ENCODE measurements at places on chromosomes 6 and 20.

DNA sequence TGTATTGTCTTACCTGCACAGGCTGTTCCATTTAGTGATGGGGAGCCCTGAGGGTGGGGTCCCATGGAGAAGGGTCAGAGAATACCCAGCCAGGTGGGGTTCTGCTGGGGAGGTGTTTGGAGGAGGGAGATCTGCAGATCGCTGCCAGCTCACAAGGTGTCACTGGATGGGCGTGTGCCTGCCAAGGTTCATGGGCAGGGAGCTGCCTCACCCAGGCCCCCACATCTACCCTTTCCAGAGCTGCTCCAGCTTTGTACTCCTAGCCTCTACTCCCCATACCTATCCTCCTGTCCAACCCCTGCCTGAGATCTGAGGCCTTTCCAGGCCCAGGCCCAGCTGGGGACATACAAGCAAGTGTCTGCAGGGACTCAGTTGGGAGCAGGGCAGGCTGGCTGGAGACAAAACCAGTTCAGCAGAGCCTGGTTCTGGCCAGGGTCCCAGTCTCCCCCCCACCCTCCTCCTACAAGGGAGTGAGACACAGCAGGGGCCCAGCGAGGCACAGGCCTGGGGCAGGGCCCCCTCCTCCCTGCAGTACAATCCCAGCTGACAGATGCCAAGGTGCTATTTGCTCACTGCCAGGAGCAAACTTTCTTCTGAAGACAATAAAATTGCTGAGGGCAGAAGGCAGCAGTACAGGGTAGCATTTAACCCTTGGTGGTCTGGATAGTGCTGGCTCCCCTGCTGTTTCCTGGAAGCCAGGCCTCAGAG lies 19.7 kb downstream of the SPDEF start:
- DNase-seq, result no peak

GRCh38 chr6:88764081-88764480 lies 199.3 kb downstream of the RNGTT start:
- DNase-seq, result no peak

DNA sequence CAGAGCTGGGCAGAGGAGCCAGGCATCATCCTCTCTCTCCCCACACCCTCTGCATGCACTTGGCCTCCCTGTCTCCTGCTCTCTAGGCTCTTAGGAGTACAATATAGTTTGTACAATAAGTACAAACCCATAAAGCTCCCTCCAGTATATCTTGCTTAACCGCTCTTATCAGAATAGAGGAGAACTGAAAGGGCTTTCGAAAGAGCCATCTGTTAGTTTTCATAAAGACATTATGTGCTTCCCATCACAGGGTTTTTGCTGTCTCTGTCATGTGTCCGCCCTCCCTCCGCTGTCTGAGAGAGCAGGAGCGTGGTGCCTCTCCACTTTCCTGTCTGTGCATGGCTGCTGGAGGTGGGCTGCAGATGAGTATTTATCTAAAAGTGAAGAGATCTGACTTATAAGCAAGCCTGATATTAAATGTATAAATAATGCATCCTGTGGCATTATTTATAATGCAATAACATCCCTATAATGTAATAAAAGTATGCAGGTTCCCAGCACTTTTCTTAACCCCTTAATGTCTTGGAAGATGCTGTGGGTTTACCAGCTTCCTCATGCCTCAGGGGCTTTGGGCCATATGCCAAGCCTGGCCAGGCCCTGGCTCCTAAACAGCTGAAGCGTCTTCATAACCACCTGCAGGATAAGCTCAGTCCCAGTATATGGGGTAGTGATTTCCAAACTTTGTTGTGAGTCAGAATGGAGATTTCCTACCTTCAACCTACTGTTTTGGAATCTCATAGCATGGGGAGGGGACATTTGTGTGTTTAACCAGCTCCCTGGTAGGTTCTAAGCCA lies 297.1 kb downstream of the DHX35 start:
- DNase-seq, result no peak

DNA sequence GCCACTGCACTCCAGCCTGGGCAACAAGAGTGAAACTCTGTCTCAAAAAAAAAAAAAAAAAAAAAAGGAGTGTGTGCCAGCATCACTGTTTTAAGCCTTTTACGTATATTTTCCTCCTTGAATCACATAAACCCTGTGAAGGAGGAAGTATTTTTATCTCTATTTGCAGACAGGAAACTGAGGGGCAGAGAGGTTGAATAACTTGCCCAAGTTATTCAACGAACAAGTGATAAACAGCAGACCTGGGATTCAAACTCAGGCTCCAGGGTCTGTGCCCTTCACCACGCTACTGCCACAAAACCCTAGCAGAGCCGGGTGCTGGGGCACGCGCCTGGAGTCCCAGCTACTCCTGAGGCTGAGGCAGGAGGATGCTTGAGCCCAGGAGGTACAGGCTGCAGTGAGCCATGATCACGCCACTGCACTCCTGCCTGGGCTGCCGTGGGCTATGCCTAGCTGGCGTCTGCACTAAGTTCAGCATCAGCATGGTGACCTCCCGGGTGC lies 9.4 kb upstream of the AVP start:
- DNase-seq, result peak; percentile 15

DNA sequence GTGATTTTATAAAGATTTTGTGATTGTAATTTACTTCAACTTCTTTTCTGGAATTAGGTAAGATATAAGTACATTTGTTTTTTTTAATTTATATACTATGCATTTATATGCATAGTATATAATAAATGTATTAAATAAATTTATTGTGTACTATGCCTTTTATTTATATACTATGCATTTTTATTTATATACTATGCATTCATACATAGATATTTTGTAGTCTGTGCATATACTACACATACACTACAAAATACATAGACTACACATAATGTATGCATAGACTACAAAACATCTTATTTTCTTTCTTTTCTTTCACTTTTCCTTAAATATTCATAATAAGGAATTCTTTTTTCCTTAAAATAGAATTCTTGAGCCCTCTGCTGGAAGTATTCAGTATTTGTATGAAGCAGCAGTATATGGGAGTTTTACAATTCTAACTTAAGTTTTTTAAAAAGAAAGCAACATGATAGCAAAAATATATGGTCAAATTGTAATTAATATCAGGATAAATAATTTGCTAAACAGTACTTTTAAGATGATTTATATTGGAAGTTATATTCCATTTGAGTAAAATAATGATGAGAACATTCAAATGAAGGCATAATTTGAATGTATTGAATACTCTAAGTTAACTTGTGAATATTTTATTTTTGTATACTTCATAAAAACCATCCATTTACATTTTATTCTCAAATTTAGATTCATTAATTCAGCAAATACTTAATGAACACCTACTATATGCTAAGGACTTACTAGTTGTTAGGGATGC lies 129.3 kb downstream of the KLHL32 start:
- DNase-seq, result no peak

DNA sequence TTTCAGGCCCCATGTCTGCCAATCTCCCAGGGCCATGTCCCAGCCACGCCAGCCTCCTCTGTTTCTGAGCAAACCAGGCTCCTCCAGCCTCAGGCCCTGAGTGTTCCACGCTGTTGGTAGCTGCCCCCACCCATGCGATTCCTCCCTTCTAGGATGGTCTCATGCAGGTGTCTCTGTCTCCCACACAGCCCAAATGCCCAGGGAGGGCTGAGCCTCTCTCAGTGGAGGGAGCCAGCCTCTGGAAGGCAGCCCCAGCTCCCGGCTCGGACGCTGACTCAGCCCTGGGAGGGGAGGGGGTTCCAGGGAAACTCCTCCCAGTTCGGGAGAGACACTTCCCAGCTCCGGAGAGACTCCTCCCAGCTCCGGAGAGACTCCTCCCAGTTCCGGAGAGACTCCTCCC lies 122.9 kb upstream of the AFDN start:
- DNase-seq, result no peak

DNA sequence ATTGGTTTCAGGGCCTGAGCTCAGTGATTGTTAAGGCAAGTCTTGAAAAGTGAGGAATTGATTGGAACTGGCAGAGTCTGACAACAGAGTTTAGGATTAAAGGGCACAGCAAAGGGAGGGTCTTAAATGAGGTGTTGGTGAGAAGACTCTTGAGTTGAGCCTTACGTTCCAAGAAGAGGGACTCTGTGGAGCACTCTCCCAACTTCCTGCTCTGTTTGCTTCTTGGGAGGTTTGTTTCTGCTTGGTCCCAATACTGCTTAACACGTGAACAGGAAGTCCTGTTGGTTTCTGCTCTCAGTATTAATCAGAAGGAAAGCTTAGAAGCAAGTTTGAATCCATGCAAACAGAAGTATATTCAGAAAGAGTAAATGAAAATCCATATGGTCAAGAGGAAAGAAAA lies 15.6 kb upstream of the SYNDIG1 start:
- DNase-seq, result no peak

DNA sequence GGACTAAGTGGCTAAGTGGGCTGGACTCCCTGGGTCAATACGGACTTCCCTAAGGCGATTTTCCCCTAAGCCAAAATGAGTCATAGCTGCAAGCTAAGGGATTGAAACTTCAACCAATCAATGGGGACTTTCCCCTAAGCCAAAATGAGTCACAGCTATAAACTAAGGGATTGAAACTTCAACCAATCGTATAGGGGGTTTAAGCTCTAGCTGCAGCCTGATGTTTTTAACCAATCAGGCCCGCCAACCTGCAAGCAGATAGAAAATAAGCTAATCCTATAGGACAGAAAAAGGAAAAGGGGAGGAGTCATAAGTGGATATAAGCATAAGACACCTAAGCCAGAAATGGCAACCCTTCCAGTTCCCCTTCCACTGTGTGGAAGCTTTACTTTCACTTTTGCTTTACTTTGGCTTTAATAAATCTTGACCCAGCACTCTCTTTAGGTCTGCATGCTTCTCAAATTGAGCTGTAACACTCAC lies 655.0 kb upstream of the HS3ST5 start:
- DNase-seq, result no peak

- no peak for DNase-seq
Observed at GRCh38 chr6:82492134-82492533, 128.5 kb downstream of the TPBG start.

GRCh38 chr6:95636552-95637431 lies 59.5 kb downstream of the MANEA start:
- DNase-seq, result no peak

GRCh38 chr20:35116258-35116657 lies 23.7 kb upstream of the TRPC4AP start:
- no peak for DNase-seq

DNA sequence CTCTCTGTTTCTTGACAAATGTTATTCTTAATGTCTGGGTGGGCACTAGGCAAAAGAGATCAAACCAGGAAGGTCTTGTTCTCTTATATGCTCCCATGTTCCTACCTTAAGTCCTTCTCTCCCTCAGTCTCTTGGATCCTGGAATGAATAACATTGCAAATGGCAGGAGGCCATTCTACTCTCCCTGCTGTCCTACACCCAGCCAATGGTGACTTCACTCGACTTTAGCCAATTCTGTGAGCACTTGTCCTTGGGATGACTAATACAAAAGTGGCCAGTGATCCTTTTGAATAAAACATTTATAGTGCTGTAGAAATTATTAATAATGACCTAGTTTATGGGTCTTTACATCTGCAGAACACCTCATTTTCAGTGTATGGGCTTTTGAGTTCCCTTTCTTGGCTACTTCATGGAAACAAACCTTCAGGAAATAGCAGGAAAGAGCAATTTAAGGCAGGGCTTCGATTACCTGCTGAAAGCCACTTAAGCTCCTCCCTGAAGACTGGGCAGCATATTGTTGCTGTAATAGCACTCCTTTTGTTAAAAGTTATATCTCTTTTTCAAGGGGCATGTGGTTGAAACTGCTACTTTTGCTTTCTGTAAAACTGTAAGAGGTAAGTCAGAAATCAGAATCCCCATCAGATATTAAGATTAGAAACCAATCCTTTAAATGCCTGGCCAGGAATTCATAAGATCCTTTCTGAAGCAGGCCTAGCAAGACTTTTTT lies 10.5 kb downstream of the OTOR start:
- no peak for DNase-seq

- DNase-seq, result no peak
Observed at GRCh38 chr6:114611696-114612095, 268.9 kb upstream of the HS3ST5 start.

DNA sequence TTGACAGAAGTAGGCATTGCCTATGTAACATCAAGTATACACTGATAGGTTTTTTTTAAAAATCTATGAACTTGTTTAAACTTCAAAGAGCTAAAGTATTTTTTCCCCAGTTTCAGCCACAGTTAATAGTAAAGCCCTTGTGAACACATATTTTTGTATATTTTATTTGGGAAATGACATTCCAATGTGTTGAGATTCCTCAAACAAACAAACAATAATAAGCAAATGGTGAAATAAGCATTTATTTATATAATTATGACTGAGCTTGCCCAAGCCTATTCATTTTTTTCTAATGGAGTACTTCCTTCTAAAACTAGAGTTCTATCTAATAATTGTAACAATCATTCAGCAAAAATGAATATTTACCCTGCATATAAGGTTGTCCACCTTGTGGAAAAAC lies 12.5 kb downstream of the SYCP2 start:
- DNase-seq, result no peak

DNA sequence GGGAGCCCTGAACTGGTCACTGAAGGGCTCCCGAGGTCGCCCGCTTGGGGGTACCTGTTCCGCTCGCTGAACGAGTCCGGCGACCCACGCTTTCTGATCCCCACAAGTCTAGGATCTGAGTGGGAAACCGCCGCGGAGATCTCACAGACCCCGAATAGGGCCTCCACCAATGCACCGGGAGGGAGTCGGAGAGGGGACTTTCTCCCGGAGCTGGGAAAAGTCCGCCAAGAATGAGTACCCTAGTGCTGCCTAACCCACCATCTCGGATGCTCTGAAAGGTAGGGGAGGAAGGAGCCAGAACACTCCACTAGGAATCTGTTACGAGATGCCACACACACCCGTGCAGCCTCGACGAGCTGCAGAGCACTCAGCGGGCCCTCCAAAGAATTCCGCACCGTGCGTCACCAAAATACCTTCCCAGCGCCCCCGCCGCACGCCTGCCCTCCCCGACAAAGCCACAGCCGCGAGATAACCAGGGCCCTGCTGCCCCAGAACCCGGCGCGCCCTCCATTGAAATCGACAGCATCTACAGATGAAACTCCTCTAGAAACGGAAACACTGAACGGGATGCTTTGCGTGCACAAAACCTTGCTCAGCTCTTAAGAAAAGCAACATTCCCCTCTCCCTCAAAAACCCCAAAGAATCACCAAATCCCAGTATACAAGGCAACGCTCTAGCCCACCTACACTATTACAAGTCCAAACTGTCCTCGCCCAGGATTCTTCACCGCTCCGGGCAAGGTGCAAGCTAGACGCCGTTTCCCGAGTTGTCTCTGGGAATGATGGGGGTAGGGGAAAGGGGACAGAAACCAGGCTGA lies 686 bp downstream of the COL12A1 start:
- peak; percentile 22 for DNase-seq

DNA sequence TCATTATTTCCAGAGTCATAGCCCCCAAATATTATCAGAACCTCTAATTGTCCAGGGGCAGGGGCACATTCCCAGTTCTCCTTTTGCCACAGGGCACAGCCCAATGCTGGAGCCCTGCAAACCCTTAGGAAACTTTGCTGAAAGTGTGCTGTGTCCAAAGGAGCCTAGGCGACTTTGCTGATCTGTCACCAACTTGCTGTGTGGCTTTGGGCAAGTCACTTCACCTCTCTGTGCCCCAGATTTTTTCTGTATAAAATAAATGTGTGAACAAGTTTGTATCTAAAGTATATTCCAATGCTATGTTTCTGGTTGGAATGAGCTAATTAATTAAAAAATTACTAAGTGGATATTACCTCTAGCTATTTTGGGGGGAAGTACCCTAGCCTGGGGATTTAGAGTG lies 25.4 kb upstream of the BCAS1 start:
- no peak for DNase-seq

GRCh38 chr6:170149681-170150589 lies 140.9 kb downstream of the DLL1 start:
- DNase-seq, result no peak

All from stimulated activated CD4-positive, alpha-beta T cell treated with anti-CD3 and anti-CD28 coated beads, Interleukin-4, amount 100 ng/mL, for 4 hours (primary cell).